Colonic mucosa (tissue), 4 donors: ENCODE measurements at places on chromosomes 5 and 9. TPM values are rescaled to one million over a fixed set of nuclear protein-coding genes. Genes with fewer than 3 reads are reported as not detected.

SETD9 gene
- 18.5 TPM for total RNA-seq

CDH12 gene
- not detected for total RNA-seq

ARID3C gene
- not detected for total RNA-seq

TICAM2 gene
- total RNA-seq, result 1.2 TPM

GNA14 gene
- total RNA-seq, result 11.7 TPM

ADAMTS12 gene
- total RNA-seq, result 0.42 TPM

ARHGEF39 gene
- total RNA-seq, result 7.3 TPM

PCDH12 gene
- total RNA-seq, result 1.1 TPM

SLC4A9 gene
- total RNA-seq, result 0.42 TPM

LCN1 gene
- total RNA-seq, result not detected

PLPPR1 gene
- total RNA-seq, result 0.25 TPM

FOXD1 gene
- 0.24 TPM for total RNA-seq

EPB41L4B gene
- total RNA-seq, result 87.3 TPM

CTNND2 gene
- 1.1 TPM for total RNA-seq

FCN2 gene
- total RNA-seq, result not detected

SOX30 gene
- total RNA-seq, result 0.08 TPM

RASGRF2 gene
- 3.5 TPM for total RNA-seq

PIP5K1B gene
- total RNA-seq, result 59.2 TPM

CFAP157 gene
- 0.12 TPM for total RNA-seq

RASEF gene
- 36.8 TPM for total RNA-seq
